ENCODE measurements at places on chromosomes 13 and 19.

DNA sequence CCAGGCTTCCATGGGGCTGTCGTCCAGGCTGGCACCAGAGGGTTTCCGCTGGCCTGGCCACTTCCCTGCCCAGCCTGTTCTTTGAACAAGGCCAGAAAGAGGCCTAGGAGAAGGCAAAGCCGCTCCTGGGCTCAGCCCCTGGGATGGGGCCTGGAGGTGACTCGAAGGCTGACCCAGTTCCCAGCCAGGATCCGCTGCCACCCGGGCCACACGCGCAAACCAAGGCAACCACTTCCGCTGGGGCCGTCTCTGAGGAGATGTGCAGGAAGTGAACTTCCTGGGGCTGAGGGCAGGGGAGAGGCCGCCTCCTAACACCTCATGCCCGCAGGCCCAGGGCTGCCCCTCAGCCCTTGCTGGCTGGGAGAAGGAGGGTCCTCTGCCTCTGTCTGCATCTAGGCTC, 15.2 kb downstream of the PLEKHF1 start:
- DNase-seq: no peak

- DNase-seq: no peak
Measured at GRCh38 chr13:45372189-45373161, 31.5 kb upstream of the TPT1 start.

DNA sequence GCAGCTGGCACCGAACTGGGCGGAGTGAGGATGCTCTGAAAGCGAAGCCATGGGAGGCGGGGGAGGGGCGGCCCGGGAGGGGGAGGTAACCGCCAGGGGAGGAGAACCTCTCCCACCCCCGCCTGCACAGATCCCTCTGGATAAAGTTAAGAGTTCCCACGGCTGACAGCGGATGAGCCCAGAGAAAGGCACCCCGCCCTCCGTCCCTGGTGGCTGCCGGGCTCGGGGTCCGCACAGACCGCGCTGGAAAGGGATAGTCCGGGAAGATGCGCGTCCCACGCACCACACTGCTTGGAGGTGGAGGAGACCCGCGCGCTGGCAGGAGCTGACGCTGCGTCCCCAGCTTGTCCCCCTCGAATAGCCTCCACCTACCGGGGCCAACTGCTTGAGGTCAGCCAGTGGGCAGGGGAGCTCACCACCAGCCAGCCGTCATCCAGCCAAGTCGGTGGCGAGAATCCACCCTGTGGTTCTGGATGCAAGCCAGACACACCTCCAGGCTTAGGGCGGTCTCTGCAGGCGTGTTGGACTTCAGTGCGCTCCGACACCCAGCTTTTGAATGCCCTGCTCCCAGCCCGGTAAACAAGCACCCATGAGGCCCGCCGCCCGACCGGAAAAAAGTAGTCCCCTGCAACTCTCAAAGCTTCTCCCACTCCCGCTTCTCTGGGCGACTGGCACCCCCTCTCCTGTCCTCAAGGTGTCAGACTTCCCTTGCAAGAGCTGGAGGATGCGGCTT, at the start of gene TRPC4:
Gene TRPC4, minus strand, starts transcription at position 17 of the 733 bp plus-strand sequence. CDS start 86,439 bp downstream, outside the sequence.
- DNase-seq: no peak

- DNase-seq: no peak
Measured at GRCh38 chr13:73497430-73497829, 438.6 kb downstream of the KLF5 start.

- no peak for DNase-seq
Measured at GRCh38 chr13:97953376-97953970, at the start of gene IPO5. TSS of gene IPO5 (plus strand) at chr13:97953675. CDS start at chr13:97976697, 23,022 bp downstream.

GRCh38 chr13:87331178-87331577, 340.0 kb upstream of the SLITRK5 start:
- no peak for DNase-seq

DNA sequence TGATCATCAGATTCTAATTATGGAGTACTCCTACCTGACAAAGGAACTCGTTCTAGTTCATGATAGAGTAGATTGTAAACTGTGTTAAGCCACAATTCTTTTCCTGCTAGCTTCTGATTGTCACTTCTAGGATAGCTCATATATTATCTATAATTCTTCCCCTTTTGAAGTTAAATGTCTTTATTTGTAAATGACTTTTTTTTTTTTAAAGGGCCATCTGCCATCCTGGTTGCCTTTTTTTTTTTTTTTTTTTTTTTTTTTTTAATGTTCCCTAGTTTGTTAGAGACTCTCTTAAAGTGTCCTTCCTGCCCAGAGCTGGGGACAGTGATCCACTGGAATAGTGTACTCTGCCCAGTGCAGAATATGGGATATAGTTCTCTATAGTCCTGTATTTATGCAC, 4.3 kb downstream of the CHAMP1 start:
- no peak for DNase-seq

- no peak for DNase-seq
Measured at GRCh38 chr13:99446242-99446641, 55.0 kb upstream of the TM9SF2 start.

DNA sequence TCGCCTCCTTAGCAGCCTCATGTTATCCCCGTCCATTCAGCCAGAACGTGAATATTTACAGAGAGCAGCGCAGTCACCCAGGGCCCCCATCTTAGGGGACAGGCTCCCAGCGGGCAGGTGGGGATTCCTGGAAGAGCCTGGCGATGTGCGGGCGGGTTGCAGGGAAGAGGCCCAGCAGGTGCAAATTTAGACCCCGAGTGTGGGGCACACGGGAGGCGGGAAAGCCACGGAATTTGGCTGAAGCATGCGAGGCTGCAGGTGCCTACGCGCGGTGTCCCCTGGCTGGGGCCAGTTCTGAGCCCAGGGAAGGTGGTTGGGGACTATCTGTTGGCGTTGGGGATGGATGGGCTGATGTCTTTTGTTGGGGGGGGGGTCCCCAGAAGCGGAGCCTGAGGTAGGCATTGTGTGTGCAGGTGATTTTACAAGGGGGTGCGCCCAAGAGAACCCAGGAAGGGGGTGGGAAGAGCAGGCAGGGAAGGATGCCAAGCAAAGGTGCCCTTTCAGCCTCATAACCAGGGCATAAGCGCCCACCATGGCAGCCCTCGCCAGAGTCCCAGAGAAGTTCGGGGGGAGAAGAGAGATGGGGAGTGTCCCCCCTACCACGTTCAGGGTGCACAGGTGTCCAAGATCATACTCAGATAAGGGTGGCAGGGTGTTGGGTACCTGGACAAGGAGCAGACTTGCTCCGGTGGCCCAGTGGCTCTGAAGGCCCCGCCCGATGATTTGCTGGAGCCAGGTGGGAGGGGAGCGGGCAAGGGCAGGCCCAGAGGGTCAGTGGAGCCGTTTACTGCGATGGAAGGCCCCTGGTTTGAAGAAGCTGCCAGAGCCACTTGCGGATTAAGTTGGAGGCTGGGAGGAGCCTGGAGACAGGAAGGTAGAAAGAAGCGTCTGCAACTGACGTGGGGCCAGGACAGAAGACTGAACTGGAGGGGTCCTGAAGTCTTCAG, 1.2 kb downstream of the TPGS1 start:
- no peak for DNase-seq

GRCh38 chr13:104270731-104271130, 1204.5 kb upstream of the SLC10A2 start:
- DNase-seq: no peak

- DNase-seq: no peak
Measured at GRCh38 chr13:73450583-73450982, 391.8 kb downstream of the KLF5 start.

- no peak for DNase-seq
Measured at GRCh38 chr19:50050406-50051227, 24.8 kb downstream of the ZNF473 start.

- no peak for DNase-seq
Measured at GRCh38 chr13:28704919-28705318, 13.9 kb downstream of the SLC46A3 start.

DNA sequence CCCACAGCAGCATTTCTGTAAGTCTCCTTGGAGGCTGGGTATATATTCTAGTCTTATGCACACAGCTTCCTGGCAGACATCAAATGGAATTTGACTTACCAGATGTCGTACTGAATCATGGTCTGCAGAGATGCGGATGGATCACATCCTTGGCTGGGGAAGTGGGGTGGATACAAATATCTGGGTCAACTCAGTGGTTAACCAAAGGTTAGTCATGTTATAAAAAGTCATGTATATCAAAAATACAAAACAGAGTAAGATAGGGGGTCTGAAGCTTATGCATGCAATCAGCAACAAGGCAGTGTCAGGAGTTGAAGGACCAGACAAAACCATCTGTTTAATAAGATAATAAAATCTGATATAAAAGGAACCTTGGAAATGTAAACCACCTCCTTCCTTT, 61.9 kb downstream of the WASF3 start:
- no peak for DNase-seq

DNA sequence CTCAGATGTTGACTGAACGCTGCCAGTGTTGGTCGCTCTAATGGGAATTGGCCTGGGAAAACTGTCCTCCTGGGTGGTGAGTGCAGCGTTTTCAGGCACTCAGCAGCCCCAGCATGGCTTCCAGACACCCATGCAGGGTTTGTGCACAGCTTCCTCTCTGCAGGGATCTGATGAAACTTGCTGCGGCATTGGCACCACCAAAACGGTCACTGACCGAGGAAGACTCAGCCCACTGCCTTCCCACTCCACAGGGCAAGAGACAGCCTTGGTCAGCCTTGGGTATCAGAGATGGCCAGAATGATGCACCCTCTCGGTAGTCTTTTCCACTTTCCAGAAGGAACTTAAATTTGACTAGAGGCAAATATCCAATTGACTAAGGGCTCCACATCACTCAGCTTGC, 398.9 kb downstream of the IRS2 start:
- DNase-seq: no peak

DNA sequence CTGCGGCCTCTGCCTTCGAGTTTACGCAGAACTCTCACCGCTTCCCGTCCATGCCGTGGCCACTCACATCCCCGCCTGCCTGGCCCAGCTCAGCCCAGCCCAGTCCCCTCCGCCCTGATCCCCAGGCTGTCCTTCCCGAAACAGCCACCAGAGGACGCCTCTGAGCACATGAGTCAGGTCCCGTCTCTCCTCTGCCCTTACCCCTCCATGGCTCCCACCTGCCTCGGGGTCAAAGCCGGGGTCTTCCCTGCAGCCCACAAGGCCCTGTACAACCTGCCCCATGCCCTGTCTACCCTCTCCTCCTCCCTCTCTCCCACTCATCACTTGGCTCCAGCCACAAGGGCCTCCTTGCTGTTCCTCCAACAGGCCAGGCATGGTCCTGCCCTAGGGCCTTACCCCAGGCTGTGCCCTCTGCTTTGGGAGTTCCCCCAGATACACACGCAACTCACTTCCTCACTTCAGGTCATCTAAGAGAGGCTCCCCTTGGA, 8.1 kb upstream of the SEMA6B start:
- DNase-seq: no peak

- peak; percentile 5 for DNase-seq
Measured at GRCh38 chr13:59086147-59086546, 1077.6 kb downstream of the DIAPH3 start.

GRCh38 chr13:88294368-88294767, 623.2 kb downstream of the SLITRK5 start:
- DNase-seq: no peak

- DNase-seq: no peak
Measured at GRCh38 chr13:76830805-76831204, 55.4 kb downstream of the KCTD12 start.

DNA sequence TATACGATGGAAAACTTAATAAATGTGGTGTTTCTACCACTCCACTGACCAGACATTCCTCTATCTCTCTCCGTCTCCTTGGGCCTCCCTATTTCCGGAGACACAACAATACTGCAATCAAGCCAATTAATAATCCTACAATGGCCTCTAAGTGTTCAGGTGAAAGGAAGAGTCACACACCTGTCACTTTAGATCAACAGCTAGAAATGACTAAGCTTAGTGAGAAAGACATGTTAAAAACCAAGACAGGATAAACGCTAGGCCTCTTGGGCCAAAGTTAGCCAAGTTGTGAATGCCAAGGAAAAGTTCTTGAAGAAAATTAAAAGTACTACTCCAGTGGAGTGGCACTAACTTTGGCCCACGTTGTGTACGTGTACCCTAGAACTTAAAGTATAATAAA, 22.5 kb downstream of the ZDHHC20 start:
- DNase-seq: no peak

DNA sequence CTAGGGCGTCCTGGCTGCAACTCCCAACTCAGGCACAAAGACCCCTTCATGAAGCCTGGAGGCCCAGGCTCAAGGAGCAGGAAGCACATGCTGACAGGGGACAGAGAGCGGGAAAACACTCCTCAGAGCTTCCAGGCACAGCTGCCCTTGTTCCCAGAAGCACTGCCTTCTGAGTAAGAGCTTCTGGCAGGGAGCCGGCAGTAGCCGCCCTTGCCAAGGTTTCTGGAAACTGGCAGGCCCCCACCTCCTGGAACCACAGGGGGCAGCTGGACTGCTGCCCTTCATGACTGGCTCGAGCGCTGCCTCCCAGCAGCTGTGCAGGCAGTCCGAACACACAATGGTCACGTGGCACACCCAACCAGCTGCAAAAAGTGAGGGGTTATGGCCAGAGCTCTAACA, 33.6 kb upstream of the EPHX3 start:
- DNase-seq: no peak

- DNase-seq: no peak
Measured at GRCh38 chr13:47186471-47186870, 289.6 kb upstream of the HTR2A start.

DNA sequence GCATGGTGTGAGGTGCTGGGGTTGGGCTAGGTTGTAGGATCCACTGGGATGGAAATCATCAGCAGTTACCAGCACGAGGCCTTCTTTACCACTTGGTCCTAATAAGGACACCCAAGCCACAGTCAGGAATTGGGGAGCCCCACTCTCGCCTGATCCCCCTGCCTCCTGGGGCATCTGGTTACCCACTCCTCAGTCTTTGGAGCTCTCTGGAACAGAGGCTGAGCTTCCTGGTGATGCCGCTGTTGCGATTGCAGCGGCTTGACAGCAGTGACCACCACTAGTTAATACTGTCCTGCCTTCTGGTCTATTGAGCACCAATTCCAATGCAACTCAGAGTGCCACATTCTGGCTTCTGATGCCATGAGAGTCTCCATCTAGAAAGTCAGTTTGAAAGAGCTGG, 13.5 kb downstream of the TMEM272 start:
- DNase-seq: no peak

DNA sequence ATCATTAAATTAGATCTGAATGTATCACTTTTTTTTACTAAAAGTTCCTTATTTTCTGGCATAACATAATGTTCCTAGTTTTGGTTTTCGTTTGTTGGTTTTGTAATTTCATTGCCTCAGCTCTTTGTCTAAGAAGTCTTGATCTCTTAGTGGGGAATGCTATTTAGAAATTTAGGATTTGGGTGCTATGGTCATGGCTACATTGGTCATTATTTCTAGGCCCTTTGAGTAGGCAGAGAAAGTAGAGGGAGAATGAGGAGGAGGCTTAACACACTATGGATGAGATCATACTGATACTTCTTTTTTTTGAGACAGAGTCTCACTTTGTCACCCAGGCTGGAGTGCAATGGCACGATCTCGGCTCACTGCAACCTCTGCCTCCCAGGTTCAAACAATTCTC, 41.8 kb downstream of the PIBF1 start:
- no peak for DNase-seq

- no peak for DNase-seq
Measured at GRCh38 chr13:97283888-97284287, 61.8 kb downstream of the MBNL2 start.

GRCh38 chr13:30985637-30986205, 53.3 kb downstream of the TEX26 start:
- no peak for DNase-seq

GRCh38 chr13:62014299-62014698, 598.6 kb upstream of the PCDH20 start:
- DNase-seq: no peak

All from SW 1271 (cell line).